ENCODE measurements at places on chromosomes 7 and 10. TPM values are rescaled to one million over a fixed set of nuclear protein-coding genes. Genes with fewer than 3 reads are reported as not detected.
A peak's percentile ranks its signal among the peaks of the same experiment; 100 is the strongest.

GRCh38 chr7:16400893-16401275 is 20.5 kb downstream of the CRPPA start:
- DNase-seq: no peak

DNA sequence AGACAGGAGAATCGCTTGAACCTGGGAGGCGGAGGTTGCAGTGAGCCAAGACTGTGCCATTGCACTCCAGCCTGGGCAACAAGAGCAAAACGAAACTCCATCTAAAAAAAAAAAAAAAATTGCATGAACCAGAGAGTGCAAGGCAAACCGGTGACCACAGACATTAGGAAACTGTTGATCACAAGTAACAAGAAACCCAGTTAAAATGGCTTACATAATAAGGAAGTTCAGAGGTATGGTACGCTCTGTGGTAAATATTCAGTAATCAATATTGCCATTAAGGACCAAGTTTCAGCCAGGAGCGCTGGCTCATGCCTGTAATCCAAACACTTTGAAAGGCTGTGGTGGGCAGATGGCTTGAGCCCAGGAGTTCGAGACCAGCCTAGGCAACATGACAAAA is 9.2 kb upstream of the NT5C2 start:
- DNase-seq: no peak

Gene FBXL13
- 0.56 TPM for total RNA-seq

Gene BAG3
- 30.5 TPM for total RNA-seq

- no peak for DNase-seq
Observed at GRCh38 chr10:50579491-50580261, 44.1 kb downstream of the SGMS1 start.

GRCh38 chr10:24393201-24393600 is 184.3 kb downstream of the KIAA1217 start:
- no peak for DNase-seq

- peak; percentile 79 for DNase-seq
Observed at GRCh38 chr10:60572511-60573194, 183.0 kb upstream of the ANK3 start.

Gene IQUB
- not detected for total RNA-seq

GRCh38 chr10:24642921-24643678 is 80.6 kb downstream of the ARHGAP21 start:
- peak; percentile 77 for DNase-seq

GRCh38 chr10:72445851-72446250 is 91.1 kb upstream of the DNAJB12 start:
- no peak for DNase-seq

Gene SND1
- total RNA-seq: 145 TPM

GRCh38 chr7:118252087-118252486 is 27.6 kb downstream of the ANKRD7 start:
- no peak for DNase-seq

- no peak for DNase-seq
Observed at GRCh38 chr10:69406302-69406811, 10.4 kb downstream of the TACR2 start.
